T follicular helper cell (primary cell): ENCODE measurements at places on chromosomes 1 and 21.

- no peak for DNase-seq
Measured at GRCh38 chr1:198211696-198212095, 54.9 kb downstream of the NEK7 start.

DNA sequence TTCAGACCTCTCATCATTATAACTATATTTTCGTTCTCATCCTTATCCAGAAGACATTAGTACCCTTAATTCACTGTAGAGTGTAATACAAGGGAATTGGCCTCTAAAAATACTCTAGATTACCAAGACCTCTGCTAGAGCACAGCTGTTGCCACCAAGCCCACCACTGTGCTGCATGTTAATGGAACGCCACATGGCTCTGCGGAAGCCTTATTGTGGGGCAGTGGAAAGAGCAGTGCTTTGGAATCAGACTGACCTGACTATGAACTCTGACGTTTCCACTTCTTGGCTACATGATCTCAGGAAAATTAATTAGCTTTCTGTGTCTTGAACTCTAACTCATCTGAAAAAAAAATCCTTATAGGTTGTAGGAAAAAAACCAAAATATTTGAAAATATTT, 222.1 kb downstream of the LMX1A start:
- DNase-seq, result no peak

DNA sequence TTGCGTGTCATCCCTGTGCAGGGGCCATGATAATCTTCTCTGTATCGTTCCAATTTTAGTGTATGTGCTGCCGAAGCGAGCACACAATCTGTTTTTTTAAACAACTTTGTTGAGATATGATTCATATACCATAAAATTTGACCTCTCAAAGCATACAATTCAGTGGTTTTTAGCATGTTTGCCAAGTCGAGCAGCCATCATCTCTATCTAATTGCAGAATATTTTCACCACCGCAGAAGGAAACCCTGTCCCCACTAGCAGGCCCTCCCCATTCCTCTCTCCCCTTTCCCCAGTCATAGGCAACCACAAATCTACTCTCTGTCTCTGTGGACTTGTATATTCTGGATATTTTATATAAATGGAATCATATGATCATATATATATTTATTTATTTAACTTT, 78.7 kb upstream of the TINAGL1 start:
- DNase-seq, result no peak

DNA sequence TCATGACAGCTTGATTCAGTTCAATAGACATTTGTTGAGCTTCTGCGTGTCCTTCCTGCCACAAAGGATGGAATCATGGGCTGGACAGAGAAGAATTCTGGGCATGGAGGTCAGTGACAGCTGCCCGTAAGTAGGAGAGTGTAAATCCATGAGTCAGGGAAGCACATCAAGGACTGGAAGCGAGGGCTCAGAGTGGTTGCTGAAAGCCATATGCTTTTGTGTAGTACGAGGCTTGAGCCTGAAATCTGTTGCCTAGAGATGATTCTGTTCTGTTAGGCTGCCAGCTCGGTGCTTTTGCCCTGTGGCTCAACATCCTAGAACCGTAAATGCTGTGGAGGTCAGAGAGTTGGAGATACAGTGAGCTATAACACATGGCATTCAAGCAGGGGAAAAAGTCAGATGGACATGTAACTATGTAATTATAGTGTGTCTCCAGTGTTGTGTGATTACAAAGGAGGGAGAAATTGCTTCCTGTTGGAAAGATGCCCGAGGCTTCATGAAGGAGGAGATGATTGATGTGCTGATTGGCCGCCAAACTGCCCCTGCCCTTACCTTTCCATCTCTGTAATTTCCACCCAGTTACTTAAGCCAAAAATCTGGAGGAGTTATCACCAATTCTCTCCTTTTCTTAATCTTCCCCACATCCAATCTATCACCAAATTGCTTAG, 92.8 kb upstream of the CACNA1E start:
- DNase-seq, result no peak

DNA sequence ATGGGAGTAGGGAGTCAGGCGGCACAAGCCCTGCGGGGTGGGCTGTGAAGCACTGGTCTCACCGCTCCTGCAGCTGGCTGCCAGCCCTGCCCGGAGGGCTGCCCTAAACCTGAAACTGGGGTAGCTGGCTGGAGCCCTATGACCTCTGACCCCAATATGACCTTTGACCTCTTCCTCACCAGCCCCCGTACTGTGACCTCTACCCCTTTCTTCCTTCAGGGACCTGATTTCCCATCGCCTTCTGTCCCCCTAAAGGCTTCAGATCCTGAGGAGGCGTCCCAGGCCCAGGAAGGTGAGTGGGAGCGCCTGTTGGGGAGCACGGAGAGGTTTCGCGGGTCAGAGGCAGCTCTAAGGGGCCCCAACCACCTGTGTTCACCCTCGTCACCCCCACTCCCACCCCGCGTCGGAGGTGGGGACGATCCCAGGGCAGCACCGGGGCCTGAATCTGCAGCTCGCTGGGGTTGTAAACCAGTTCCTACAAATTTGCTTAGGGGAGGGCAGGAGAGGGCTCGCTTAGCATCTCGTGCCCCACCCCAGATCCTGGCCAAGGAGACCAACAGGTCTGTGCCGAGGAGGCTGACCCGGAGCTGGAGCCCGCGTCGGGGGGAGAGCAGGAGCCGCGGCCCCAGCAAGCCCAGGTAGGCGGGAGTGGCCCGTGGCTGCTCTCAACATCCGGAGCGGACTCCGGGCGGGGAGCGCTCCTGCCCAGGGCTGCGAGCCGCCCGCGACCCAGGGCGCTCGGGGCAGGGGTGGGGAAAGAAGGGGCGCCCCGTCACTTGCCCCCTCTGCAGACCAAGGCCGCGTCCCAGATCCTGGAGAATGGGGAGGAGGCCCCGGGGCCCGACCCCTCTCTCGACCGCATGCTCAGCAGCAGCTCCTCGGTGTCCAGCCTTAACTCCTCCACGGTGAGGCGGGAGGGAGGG, 7.3 kb downstream of the SYTL1 start:
- DNase-seq, result no peak
